Stimulated activated CD4-positive, alpha-beta T cell treated with anti-CD3 and anti-CD28 coated beads, Interleukin-1b, Interleukin-23, amount 100 ng/mL, for 24 hours (primary cell): ENCODE measurements at places on chromosomes 13 and 19.
A peak's percentile ranks its signal among the peaks of the same experiment; 100 is the strongest.

- DNase-seq, result peak; percentile 92
These were observed at the start of gene ZNF799 for GRCh38 chr19:12400633-12401502. TSS of gene ZNF799 (minus strand) at chr19:12401271. CDS start at chr19:12401070, 201 bp downstream.

DNA sequence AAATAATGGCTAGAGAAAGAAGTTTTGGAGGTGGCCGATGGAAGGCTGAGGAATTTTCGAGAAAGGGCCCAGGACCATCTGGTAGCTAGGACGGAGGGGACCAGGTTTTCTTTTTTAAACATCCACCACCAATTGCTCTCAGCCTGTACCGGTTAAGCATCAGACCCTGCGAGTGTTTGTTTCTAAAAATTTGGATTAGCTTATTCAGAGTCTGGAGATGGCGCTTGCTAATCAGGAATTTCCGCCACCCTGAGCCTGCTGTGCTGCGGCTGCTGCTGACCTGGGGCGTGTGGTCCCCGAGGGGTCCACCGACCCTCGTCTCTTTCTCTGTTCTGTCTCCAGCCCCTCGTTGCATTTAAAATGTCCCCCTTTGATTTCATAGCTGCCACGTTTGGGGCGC, 2.0 kb downstream of the UHRF1 start:
- no peak for DNase-seq

DNA sequence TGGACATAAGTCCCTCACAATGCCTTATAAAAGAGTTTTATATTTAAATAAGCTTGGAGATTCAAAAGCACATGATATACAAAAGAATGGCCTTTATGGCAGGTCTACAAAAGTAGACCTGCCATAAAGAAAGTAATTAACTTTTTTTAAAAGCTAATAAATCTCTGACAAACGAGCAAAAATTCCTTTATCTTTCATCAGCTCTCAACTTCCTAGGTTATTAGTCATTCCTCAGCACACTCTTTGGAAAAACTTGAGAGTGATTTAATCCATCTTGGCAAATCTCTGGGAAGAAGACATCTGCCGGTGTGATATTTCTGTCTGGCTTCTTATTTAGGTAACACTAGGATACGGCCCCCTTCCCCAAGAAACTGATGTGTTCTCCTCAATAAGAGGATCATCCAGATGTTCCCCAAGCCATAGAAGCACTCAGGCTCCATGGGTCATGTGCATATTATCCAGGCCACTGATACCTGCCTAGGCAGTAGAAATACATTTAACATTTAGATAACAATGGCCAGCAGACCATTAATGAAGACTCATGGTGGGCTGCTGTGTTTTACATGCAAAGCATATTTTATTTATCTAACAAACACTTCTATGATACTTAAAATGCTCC, 372.7 kb downstream of the LIG4 start:
- no peak for DNase-seq

GRCh38 chr13:74067818-74068217, 66.4 kb downstream of the KLF12 start:
- DNase-seq, result no peak

DNA sequence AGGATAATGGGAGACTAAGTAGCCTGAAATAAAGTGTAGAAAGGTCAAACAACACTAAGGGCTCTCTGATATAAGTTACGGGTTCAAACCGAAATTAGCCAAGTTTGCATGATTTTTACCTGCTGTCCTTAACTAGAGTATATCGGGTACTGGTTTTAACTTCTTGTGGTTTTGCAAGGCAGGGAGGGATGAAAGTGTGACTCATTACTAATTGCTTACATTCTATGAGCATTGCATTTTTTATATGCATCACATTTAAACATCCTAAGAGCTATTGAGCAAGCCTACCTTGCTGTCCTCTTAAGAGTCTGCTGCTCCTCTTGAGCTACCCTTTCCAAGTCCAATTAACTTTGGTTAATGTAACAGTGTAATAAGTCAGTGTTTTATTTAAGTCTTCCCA, 415.4 kb downstream of the SLITRK5 start:
- no peak for DNase-seq

DNA sequence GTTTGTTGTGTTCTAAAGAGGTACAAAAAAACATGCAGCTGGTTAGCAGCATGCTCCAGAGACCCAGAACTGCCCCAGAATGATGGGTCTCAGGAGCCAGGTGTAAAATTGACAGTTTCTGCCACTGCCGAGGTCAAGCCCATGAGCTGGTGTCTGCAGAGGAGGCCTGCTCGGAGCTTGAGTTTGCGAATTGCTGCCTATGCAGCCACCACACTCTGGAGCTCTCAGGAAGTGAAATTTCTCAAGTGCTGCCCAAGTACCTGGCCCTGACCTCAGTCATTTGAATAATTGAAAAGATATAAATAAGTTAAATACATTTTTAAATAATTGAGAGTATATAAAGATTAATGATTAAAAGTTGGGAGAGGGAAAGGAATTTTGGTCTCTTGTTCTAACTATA, 66.4 kb downstream of the ZAR1L start:
- DNase-seq, result no peak

DNA sequence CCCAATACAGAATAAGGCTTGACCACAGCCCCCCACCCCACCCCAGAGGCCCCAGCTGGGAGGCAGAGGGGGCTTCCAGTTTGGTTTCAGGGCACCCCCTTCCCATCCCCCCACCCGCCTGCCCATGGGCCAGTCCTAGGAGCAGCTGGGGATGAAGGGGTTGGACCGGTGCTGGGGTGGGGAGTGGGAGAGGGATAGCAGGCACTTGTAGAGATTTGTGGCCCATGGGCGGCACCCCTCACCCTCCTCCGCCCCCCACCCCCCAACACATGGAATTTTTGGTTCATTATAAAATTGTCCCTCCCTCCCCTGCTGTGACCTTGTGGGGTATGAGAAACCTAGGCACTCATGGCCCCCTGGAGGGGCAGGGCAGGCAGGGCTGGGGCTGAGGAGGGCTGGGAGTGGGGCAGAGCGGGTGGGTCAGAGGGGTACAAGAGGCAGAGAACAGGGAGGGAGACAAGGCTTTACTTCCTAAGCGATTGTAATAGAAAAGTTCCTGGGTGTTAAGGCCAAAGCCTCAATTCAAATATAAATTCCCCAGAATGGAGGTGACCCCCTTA, 5.3 kb upstream of the GSK3A start:
- DNase-seq, result no peak

DNA sequence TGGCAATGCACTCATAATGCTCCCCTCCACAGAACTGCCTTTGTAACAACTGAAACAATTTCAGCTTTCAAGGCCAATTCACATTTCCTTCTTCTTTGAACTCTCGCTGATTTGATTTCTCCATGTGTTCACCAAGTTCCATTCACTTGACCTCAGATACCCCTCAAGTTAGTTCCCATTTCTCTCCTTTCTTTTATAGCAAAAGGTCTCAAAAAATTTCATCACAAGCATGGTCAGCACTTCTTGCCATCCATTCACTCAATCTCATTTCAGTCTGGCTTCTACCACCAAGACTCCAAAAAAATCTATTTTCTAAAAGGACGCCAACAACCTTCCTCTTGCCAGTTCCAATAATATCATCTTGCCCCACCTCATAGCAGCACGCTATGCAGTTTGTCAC, 135.7 kb downstream of the DIAPH3 start:
- no peak for DNase-seq

DNA sequence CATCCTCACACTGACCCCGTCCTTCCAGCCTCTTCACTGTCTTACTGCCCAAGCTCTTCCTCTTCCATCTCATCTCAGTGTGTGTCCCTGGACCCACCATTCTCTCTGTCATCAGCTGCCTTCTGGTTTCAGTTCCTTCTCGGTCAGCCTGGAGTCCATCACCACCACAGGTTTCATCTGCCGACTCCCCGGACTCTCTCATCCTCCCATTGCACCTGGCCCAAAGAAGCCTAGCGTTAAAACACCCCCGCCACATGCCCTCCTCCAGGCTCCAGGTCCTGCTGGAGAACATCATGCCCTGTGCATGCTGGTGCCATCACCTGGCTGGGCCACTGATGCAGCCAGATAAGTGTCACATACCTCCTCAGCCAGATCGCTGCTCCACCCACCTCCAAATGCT, 122.1 kb upstream of the GPR12 start:
- no peak for DNase-seq

DNA sequence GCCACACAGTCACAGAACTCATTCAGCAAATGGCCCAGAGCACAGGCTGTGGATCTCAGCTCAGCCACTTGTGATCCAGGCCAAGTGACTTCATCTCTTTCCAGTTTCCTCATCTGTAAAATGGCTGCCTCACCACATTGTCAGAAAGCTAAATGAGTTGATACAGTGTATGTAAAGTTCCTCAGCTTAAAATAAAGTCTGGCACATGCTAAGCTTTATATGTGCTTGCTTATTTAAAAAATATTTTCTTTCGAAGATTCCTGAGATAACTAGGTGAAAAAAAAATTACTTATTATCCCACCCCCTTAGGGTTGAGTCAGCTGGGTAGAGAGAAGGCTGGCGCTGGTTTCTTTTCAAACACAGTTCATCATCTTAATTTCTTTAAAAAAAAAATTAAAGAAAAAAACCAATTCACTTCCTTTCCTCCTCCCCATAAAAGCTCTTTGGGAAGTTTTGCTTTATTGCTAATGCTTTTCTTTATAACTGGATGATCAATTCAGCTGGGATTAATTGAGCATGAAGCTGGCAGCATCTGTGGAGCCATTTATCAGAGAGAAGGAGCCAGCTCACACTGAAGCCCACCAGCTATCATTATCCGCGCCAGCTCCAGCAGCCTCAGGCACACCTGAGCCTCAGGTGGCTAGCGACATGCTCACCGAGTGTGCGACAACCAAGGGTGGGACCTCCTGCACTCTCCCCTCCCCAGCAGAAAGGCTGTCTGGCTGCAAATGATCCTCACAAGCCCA, 354.9 kb downstream of the FOXO1 start:
- DNase-seq, result no peak
